GM12891 (cell line): ENCODE measurements at places on chromosomes 1 and 21.

- no peak for DNase-seq
These were observed 18.7 kb downstream of the NEK2 start for GRCh38 chr1:211656728-211657127.

GRCh38 chr1:110928191-110928590 is 35.5 kb downstream of the LRIF1 start:
- DNase-seq, result no peak

DNA sequence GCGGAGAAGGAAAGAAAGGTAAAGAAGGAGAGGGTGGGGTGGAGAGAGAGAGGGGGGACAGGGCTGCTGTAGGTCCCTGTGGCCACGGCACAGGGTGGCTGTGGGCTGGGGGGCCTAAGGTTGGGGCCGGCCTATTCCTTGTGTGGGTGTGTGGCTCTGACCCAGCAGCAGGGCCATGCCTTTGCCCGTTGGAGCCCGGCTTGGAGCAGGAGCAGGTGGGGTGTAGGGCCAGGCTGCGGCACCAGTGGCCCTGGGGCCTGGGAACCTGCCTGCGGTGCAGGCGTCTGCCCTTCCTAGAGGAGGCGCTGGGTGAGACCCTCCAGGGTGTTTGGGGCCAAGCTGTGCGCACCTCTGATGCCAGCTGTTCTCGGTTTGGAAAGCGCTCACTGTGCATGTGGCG is 19.7 kb upstream of the SUMO3 start:
- no peak for DNase-seq

DNA sequence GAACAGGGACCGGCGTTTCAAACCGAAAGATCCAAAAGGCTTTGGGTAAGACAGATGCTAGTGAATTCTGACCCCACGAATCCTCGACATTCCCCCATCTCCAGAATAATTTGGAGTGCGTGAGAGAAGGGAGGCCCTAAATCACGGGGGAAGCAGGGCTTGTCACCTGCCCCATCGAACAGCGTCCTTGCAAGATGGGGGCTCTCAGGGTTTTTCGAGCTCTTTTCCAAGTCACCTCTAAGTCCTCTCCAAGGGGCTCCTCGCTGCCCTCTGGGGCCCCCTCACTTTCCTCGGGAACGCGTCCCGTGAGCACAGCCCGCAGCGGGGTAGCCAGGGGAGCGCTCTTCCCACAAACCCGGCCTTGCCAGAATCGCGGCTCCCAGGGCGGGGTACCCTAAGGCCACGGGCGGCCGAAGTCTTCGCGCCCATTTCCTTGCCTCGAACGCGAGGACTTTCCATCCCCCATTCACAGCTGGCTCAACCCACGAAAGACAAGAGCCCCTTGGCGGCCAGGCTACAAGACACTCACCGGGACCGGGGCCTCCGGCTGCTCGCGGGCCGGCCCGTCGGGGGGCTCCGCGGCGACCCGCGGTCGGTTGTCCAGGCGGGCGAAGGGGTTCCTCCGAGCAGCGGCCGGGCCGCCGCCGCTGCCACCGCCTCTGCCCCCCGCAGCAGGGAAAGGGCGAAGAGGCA is 546 bp downstream of the DONSON start:
- DNase-seq, result peak; percentile 16

GRCh38 chr1:96236156-96236739 is 485.3 kb upstream of the PTBP2 start:
- no peak for DNase-seq

GRCh38 chr1:185016880-185017279 is 28.5 kb upstream of the RNF2 start:
- no peak for DNase-seq
